Stimulated activated CD4-positive, alpha-beta T cell treated with anti-CD3 and anti-CD28 coated beads, Interleukin-2, amount 100 ng/mL, for 24 hours (primary cell): ENCODE measurements at places on chromosomes 1 and 21.

- no peak for DNase-seq
Measured at GRCh38 chr1:160192234-160192633, 1.9 kb downstream of the CASQ1 start.

DNA sequence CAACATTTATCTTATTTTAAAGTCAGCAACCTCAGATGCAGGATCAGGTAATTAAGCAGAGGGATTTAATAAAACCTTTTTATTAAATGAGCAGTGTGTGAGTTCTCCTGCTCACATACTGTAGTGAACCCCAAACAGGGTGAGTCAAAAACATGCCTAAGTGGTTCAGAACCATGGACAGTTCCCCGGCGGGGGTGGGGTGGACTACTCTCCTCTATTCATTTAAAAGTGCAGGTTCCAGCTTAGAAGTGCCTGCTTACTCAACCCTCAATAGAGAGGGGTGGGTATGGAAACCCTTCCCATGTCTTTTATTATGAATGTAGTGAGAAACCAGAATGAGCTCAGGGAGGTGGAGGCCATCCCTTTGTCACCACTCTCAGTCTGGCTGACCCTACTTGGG is 397.9 kb downstream of the HHAT start:
- peak; percentile 30 for DNase-seq

DNA sequence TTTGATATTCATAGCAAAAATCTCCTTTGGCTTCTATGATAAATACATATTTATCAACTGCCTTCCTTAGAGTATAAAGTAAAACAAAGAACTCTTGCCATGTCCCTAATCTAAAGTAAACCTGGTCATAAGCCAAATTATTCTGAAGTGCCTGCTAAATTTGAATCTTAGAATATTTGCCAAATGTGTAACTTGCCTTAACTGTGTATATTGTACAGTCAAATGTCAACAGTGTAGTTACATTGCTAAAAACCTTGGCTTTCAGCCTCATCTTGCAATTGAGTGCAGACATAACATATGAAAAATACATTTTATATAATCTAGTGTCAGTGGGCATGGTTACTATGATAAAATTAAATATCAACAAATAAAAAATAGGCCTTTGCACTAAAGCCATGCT is 583.4 kb upstream of the ADAMTS5 start:
- no peak for DNase-seq

DNA sequence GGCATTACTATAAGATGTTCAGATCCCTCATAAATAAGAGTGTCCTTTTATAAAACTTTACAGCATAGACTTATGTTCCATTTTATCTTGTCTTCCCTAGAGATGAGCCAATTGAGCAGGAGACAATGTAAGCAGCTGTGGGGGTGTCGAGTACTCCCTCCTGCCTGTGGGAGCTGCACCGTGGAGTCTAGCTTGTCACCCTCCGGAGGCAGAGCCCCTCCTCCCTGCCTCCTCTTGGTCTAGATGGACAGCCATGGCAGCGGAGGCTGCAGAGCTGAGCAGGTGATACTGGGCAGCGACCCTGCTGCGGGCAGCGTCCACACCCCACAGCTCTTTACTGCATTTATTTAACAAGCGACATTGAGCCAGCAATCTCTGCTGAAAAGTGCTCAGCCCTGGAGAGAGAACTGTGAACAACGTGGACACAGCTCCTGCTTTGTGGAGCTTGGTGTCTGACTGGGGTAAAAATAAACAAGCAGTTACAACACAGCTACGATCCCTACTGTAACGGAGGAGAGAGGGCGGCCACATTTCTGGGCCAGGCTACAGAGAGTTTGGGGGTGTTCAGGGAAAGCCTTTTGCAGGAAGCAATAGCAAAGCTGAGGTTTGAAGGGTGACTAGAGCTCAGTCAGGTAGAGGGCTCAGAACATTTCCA is 12.8 kb upstream of the KIF21B start:
- no peak for DNase-seq

DNA sequence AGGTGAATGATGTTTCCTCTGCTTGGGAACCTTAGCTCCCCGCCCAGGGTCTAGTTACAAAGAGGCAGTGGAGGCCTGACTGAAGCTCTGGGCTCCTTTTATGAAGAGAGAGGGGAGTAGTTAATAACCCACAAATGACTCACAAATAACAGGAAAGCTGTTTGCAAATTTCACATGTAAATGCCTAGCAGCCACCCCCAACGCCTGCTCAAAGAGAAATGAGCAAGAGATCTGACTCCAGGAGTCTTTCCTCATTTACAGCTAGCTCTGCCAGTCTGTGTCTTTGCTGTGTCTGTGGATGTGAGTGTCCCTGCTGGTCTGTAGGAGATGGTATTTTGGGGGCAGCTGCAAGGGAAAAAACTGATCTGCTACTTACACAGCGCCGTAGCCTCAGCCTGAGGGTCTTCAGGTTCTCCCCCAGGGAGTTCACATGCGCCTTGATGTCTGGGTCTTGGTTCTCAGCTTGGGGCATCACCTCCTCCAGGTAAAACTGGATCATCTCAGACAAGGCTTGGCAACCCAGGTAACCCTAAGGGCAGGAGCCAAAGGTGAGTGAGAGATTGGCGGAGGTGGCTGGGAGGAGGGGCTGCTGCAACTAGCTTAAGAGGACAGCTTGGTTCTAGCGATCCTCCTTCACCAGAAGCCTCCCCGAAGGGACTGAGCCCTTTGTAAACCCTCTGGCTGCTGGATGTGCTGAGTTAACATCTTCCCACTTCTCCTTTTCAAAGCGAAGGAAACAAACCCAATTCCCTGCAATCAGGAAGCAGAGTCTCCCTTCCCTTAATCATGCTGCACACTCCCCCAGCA is at the start of gene IL19:
TSS of gene IL19 (plus strand) at position 243 of the 807 bp plus-strand sequence. CDS start 65,890 bp downstream, outside the sequence.
- DNase-seq: no peak

- DNase-seq: no peak
Measured at GRCh38 chr1:41285818-41286217, 43.7 kb upstream of the SCMH1 start.
